ENCODE measurements at places on chromosomes 2 and 18.
A peak's percentile ranks its signal among the peaks of the same experiment; 100 is the strongest.

GRCh38 chr2:11938196-11938595 is 191.8 kb downstream of the LPIN1 start:
- DNase-seq, result no peak

- peak; percentile 72 for DNase-seq
These were observed 280.7 kb upstream of the HNRNPA3 start for GRCh38 chr2:176931588-176932563.

GRCh38 chr18:79624356-79625170 is 55.0 kb upstream of the CTDP1 start:
- DNase-seq, result no peak

- peak; percentile 74 for DNase-seq
These were observed 185.9 kb downstream of the MTX2 start for GRCh38 chr2:176454893-176455815.

DNA sequence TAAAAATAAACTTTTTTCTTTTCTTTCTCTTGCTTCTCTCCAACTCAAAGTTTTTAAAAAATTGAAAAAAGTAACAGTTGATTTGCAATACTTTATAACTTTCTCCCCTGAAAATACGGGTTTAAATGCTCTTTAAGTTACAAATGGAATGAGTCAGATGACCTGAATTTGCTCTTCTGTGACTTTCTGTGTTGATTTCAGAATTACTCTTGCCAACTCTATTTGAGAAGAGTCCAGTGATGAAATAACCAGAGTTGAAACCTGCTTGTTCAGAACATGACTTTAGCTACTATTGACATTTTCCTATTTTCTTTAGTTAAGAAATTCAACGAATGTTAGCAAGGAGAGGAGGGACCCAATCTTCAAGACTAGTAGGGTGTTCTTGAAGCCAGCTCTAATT is 146.1 kb upstream of the ZSWIM2 start:
- peak; percentile 34 for DNase-seq

DNA sequence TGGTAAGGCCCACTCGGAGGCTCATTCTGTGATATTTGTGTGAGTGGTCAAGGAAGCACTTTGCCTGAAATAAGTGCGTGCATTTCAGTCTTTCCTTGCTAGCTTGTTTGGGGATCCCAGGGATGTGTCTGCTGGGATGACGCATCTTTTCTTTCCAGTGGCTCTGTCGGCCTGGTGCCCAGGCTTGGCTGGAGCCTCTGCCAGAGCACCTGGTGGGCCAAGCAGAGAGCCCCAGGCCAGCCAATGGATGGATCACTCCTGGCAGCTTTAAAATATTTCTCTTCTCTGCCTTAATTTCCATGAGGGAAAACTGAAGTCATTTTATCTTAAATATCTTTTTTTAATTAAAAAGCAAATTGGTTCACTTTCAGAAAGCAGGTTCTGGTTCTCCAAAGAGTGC is 501.8 kb upstream of the HS6ST1 start:
- no peak for DNase-seq

GRCh38 chr2:10410001-10410822 is 37.9 kb downstream of the ODC1 start:
- peak; percentile 50 for DNase-seq

- no peak for DNase-seq
These were observed 117.6 kb downstream of the INHBB start for GRCh38 chr2:120463527-120463926.

DNA sequence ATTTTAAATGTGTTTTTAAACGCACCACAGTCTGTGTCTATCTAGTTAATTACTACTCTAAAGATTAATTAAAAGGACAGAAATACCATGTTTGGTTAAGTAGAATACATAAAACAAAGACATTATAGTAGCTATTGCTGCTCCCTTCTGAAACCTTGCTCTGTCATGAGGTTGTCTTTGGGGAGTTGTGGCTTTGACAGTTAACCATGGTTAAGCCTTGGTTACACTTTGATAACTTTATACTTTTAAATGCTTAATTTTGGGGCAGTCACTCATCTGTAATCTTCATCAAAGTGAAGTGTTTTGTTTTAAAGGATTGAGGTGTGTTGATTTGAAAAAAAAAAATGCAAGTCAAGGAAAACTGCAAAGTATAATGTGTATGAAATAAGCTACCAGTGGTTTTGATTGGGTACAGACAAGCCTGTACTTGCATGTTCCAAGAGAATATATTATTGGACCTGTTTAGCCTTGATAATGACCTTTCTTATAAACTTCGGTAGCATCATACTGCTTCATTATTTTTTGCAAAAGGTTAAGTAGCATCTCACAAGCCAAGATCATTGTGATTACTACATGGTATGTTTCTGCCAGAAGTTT is 29.8 kb upstream of the TBR1 start:
- no peak for DNase-seq

DNA sequence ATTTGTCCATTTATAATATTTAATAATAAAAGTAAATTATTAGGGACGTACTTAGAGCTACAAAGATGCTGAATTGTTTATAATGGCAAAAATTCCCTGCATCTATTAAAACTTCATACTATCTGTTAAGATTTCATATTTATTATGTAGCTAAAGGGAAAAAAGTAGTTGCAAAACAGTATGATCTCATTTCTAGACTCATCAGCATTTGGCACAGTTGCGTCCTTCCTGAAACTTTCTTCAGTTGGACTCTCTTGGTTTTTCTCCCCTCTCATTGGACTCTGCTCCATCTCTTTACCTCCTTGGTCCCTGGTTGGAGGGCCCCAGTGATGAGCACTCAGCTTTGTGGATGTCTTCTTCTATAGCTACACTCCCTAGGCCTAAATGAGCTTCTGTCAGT is 99.6 kb downstream of the TMEM247 start:
- DNase-seq, result no peak

GRCh38 chr2:238905644-238906043 is 57.8 kb downstream of the TWIST2 start:
- peak; percentile 71 for DNase-seq

GRCh38 chr2:163630836-163631235 is 105.0 kb downstream of the FIGN start:
- DNase-seq, result no peak

DNA sequence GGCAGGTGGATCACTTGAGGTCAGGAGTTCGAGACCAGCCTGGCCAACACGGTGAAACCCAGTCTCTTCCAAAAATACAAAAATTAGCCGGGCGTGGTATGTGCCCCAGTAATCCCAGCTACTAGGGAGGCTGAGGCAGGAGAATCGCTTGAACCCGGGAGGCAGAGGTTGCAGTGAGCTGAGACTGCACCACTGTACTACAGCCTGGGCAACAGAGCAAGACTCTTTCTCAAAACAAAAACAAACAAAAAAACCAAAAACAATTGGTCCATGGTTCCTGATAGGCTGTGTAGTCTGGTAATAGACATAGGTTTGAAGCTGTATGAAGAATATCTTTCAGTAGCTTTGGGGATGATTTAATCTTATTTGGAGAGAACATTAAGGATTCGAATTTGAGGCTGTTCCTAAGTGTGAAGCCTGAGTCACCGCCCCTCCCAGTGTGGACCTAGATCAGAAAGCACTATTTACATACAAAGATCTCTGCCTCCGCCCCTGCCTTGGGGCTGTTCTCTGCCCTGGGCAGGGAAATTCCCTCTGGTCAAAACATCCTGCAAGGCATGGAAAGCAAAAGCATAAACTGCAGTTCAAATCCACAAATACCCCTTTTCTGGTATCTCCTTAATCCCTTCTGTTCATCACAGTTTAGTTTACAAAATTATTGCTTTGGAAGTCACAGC is 52.8 kb upstream of the PMAIP1 start:
- no peak for DNase-seq

GRCh38 chr2:205535001-205535400 is 147.3 kb upstream of the NRP2 start:
- no peak for DNase-seq

- no peak for DNase-seq
These were observed 84.2 kb downstream of the ACKR3 start for GRCh38 chr2:236653863-236654262.

GRCh38 chr2:215517391-215517790 is 81.5 kb upstream of the FN1 start:
- no peak for DNase-seq

DNA sequence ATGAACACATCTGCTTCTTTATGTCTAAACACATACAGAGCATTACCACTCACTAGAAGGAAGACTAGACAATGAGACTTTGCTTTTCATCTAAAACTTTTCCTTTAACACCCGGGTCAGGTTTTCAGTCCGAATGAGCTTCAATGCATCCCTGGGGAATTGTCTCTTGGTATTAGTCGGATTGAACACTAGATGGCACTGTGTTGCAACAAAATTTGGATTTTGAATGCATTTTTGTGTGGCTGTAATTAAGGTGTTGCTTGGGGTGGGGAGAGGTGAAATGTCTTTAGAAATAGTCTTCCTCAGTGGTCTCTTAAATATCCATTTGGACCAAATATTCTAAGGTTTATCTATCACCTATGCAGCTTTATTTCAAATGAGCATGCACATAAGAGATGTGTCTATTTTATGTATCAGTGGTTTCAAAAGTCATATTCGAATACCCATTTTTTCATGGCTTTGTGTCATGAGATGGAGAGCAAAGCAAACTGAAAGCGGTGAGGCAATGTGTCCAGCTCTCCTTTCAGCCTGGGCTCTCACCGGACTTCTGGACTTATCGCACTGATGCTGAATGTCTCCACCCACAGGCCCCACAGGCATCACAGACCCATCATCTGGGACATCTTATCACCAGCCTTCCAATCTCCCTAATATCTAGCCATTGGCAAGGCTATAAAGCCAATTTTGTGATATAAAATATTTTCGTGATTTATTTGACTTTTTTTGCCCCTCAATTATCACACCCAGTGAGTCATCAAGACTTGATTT is 510.3 kb downstream of the RNF144A start:
- peak; percentile 74 for DNase-seq

GRCh38 chr2:61988462-61989366 is 83.2 kb downstream of the COMMD1 start:
- peak; percentile 8 for DNase-seq

- DNase-seq, result no peak
These were observed 123.3 kb downstream of the PRKCE start for GRCh38 chr2:45774688-45775244.

- no peak for DNase-seq
These were observed 135.7 kb downstream of the LRRC30 start for GRCh38 chr18:7366597-7366996.

DNA sequence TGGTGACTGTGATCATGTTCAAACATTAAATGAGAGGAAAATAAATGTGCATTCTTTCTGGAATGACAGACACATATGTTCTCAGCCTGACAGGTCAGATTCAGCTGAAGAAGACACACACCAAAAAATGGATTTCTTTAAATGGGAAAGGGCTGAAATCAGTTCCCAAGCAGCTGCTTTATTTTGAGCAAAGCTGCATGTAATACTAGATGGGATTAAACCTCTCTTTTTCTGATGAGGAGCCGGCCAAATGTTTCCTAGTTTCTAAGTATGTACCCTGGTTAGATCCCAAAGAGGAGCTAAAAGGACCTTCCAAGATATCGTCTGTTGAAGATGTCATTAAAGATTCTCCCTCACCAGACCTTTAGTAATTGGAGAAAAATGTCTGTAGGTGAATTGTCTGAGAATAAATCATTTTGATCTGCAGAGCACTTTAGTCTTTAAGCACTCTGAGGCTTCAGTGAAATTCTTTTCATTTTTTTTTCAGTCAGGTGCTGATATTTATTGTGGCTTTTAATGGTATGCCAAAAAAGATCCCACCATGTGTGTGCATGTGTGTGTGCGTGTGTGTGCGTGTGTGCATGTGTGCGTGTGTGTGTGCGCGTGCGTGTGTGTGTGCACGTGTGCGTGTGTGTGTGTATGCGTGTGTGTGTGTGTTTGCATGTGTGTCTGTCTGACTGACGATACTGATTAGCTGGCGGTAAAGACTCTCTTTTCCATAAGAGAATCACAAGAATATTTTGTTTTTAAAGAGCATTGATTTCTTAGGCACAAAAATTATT is 175.8 kb downstream of the IRS1 start:
- peak; percentile 48 for DNase-seq

- no peak for DNase-seq
These were observed 182.7 kb downstream of the ANTXR1 start for GRCh38 chr2:69195706-69196105.

GRCh38 chr2:68880213-68880612 is 9.0 kb upstream of the BMP10 start:
- DNase-seq, result no peak

- DNase-seq, result no peak
These were observed 4.3 kb downstream of the RAX start for GRCh38 chr18:59268721-59269562.

DNA sequence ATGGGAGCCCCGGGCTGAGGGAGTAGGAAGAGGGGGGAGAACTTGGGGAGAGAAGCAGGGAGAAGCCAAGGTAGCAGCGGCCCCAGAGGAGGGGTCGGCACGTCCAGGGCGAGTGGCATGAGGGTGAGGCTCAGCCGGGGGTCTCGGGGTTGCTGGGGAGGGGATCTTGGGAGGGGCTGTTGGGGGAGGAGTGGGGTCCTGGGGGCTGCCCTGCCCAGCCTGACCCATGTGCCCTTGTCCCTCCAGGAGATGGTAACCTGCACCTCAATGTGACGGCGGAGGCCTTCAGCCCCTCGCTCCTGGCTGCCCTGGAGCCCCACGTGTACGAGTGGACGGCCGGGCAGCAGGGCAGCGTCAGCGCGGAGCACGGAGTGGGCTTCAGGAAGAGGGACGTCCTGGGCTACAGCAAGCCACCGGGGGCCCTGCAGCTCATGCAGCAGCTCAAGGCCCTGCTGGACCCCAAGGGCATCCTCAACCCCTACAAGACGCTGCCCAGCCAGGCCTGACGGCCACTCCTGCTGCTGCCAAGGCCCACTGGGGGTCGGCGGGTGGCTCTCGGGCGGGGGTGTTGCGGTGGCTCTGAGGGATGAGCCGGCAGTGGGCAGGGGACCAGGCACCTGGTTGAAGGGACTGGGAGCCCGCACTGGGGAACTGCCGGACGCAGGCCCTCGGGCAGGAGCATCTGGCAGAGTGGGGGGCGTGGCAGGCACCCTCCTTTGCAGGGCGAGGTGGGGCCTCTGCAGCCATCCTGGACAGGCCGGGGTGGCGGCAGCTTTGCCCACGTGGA is 9.0 kb upstream of the GAL3ST2 start:
- no peak for DNase-seq

DNA sequence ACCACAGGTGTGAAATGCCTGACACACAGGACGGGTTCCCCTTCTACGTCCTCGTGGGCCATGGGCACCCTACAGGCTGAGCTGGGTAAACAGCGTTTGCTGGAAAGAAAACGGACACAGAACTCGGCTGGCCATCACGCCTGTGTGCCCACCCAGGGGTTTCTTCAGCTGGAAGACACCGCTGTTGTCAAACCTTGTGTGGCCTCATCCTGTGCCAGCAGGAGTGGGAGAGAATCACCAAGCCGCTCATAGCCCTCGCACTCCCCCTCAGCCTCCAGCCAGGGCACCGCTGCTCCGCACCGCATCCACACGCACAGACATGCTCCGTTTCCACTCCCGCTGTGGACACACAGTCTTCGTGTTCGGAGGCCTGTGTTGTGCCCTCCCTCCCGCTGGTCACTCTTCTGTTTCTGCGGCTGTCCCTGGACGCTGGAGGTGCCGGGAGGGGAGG is 161.4 kb downstream of the PXDN start:
- DNase-seq, result no peak

DNA sequence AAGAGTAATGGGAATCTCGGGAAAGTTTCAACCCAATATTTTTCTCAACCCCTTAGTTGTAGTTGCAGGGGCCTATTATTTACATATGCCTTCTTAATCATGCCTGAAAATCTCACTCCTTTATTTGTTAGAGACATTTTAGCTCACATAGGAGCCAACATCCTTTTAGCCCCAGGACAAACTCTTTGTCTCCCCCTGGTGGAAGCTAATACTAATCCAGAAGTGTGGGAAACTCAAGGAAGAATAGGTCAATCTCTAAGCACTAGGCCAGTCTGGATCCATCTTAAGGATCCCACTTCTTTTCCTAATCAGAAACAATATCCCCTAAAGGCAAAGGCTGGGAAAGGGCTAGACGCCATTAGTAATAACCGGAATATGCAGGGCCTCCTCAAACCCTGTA is 550.9 kb upstream of the PKDCC start:
- no peak for DNase-seq
